ENCODE measurements at places on chromosomes 6 and 20.

DNA sequence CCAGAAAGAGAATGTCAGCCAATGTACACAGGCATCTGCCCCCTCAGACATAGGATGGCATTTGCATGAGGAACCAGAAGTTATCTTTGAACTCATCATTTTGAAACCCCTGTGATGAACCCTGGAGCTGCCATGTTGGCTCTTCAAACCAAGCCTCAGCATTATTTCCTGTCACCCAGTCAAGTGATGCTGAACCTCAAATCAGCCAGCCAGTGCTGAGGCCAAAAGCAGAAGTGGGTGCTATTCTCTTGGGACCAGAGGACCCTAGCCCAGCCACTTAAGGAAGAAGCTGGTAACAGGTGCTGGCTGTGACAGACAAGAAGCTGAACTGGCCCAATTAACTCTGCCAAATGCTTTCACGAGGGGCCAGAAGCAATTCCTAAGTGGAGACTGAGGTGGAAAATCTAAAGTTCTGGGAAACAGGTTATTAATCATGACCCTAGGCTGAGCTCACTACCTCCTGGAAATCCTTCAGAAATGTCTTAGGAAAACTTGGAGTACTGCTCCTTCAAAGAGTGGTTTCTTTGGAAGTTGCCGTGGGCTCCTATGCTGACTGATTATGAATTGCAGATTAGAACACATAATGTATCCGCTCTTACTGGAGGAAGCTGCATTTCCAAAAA lies 4.0 kb downstream of the PKIG start:
- no peak for DNase-seq

GRCh38 chr20:14729390-14729789 lies 392.0 kb upstream of the FLRT3 start:
- no peak for DNase-seq

GRCh38 chr6:55833284-55833683 lies 42.1 kb downstream of the BMP5 start:
- DNase-seq, result no peak

GRCh38 chr6:168029459-168030217 lies 32.2 kb downstream of the KIF25 start:
- no peak for DNase-seq

DNA sequence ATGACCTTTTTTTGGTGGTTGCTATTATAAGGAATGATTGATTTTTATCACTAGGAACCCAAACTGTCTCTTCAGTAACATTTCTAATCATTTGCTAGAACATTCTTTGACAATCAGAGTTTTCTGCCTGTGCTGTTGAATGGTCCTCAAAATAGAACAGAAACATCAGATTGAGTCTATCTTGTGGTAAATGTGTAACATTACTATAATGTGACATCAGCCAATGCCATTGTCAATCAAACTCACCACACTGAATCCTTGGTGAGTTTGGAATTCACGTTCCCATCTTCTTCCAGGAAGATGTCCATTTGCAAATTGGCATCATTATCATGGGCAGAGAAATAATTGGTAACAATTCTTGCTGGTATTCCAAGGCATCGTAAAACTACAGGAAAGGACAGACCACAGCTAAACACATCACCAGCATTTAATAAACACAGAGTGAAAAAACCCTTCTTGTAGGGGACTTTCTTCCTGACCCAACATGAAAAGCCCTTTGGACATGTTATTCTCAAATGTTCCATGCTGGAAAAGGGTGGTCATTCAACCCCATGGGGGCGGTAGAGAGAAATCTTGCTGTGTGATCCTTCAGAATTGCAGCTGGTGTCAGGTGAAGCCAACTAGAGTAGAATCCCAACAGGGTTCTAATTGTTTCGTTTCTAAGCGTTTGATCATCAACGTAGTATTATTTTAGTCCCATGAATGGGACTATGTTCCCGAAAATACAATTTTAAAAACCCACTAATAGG lies 98.5 kb downstream of the F13A1 start:
- no peak for DNase-seq

DNA sequence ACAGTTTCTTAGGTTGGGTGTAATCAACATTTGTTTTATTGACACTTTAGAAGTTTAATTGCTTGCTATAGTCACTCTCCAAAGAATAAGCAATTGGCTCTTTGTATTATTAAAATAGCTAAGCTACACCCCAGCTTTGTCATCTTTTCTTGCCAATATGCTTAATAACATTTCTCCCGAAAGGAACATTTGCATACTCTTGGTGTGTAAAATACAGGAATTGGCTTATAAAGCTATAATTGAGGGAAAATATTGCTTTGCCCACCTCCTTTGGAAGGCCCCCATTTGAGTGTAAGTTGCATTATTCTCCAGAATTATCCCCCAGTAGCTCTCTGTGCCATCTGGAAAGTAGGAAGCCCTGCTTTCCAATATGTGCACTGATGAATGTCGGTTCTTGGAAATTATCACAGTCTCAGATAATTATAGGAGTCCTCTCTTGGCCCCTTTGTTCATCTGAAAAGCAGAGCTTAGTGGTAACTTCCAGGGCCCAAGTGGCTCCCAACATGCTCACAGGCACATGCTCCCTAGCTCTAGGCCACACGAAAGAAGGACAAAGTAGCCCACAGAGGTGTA lies 92.4 kb upstream of the B3GAT2 start:
- DNase-seq, result no peak

GRCh38 chr6:113994934-113995342 lies 24.0 kb upstream of the HDAC2 start:
- no peak for DNase-seq

DNA sequence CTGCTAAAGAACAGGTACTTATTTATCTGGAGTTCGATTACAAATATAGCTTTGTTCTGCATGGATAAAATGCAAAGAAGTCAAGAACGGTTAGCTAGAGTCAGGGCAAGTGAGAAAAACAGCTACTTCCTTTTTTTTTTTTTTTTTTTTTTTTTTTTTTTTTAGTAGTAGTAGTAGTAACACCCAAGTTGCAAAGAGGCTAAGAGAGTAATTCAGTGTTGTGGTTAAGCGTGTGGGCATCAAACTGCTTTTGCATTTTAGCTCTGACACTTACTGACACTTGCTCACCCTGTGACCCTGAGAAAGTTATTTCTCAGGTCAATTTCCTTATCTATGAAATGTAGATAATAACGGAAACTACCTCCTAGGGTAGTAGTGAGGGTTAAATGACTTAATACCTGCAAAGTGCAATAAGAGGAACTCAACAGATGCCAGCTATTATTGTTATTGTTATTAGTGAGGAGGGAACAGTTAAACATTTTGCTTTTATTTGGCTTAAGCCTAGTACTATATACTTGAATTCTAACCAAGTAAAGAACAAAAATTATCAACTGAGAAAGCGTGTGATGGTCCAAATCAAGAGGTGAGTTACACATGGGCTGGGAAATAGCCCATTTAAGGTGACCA lies 86.7 kb upstream of the BACH2 start:
- no peak for DNase-seq

DNA sequence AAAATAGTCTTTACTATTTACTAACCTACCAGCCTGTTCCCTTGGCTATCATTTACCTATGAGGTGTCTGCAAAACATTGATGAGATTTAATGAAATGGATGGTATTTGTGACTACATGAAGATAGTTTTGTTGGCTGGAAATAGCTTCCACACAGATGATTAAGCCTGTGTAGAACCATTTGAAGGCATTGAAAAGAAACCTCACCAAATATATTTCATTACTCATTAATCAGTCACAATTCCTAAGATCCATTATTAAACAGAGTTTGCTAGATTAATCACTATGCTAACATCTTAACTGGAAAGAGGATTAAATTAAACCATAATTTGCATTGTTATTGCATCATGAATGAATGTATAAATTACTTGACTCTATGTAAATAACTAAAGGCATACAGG lies 560.3 kb downstream of the BMP2 start:
- no peak for DNase-seq

DNA sequence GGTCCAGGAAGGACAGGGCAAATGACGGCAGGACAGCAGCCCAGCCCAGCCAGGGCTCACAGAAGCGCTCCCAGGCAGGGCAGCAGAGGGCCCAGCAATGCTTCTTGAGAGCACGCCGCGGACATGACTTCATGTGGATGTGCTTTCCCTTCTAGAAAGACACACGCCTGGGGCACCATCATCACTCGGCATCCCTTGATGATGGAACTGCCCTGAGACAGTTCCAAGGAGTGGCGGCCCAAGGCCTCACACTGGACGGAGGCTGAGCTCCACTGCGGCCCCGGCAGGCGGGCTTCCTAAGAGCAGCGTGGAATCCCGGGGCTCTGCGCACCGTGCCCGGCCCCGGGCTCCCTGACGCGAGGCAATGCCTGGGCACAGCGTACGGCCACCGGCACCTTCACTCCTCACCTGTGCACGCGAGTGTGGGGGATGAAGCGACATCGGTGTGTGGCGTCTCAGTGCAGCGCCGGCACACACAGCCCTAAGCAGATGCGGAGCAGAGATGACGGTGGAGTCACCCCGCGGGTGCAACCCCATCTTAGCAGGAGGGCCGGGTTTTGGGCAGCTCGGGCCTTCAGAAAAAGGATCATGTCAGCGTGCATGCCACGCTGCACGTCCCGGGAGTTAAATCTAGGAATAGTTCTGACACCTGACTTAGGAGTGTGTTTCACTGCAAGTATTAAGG lies 86.6 kb downstream of the THBS2 start:
- no peak for DNase-seq

DNA sequence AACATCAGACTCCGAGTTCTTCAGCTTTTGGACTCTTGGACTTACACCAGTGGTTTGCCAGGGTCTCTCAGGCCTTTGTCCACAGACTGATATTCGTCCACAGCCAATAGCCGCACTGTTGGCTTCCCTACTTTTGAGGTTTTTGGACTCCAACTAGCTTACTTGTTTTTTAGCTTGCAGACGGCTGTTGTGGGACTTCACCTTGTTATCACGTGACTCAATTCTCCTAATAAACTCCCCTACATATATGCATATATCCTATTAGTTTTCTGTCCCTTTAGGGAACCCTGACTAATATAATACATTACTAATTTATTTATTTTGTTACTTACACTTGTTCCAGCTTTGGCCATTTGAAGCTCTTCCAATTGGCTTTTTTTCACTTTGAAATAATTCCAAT lies 311.3 kb downstream of the BMP2 start:
- DNase-seq, result no peak

DNA sequence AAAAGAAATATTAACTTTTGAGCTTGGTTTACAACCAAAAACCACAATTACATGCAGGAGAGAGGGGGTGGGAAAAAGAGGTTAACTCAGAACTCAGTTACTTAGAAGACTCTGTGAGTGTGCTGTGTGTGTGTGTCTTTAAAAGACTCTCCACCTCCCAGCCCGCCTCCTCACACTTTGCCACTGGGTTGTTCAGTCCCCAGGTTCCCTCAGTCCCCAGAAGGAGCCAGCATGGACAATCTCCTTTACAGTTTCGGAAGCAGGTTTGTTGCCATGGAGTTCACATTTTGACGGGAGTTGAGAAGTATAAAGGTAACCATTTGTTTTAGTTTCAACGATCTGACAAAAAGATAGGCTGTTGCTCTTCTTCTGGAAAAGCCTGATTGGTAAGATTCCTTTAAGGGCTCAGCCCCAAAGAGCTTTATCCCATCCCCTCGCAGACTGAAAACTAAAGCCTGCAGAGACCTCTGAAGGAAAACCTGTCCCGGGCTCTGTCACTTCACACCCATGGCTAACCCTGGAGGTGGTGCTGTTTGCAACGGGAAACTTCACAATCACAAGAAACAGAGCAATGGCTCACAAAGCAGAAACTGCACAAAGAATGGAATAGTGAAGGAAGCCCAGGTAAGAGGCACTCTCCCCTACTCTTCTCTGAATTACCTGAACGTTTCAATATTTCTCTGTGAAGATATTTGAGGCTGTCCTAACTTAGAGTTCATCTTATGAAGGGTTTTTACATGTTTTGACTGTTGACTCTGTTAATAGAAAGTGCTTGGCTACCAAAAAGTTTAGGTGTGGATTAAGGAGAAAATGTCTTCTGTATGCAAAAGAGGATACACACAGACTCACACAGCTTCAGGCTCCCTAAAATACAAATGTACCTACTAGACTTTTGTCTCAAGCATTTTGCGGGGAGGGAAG lies at the start of gene SPTLC3:
TSS of gene SPTLC3 (plus strand) at position 212 of the 921 bp plus-strand sequence. CDS start at position 508, 296 bp downstream.
- no peak for DNase-seq

GRCh38 chr6:8953310-8953709 lies 518.0 kb upstream of the SLC35B3 start:
- no peak for DNase-seq

DNA sequence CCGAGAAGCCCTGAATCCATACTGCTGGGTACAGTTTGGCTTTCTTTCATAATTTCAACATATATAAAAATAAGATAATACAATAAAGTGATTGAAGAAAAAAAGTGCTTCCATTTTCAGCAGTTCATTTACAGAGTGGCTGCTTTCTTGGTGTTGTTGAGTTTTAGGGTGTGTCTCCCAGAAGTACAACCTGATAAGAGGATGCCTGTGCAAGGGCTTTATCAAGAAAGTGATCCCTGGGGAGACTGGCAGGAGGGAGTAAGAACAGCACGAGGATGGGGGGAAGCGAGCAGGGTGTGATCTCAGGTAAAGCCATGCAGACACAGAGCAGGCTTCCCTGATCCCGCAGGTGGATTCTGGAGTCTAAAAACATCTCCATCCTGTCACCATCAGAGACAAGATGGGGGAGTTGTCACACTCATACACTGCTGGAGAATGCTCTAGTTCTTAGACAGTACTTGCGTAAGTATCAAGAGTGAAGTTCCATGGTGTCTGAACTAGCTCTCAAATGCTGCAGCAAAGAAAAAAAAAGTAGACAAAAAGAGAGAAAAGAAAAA lies 395.9 kb downstream of the CDH26 start:
- DNase-seq, result no peak

- no peak for DNase-seq
These were observed 46.0 kb downstream of the EYA2 start for GRCh38 chr20:46940616-46941015.

DNA sequence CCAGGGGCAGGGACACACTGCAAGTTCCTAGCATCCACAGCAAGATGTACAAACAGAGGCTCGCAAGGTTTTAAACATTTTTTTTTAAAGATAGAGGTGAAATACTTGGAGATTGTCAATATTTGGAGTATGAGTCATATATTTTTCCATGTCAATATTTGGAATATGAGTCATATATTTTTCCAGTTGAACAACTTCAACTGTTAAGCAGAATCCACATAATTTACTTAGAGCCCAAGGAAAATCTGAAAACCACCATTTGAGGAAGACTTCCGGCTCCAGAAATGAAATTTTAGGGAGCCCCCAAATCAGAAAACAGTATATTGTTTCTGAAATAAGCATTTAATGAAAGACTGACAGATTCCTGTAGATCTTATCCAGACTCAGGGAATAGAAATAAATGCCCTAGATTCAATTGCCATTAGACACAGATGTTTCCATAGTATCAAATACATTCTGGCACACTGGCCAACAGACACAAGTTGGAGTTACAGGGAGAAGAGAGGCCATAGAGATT lies 51.6 kb upstream of the FAM184A start:
- DNase-seq, result no peak

GRCh38 chr6:35638679-35639078 lies 50.0 kb downstream of the FKBP5 start:
- no peak for DNase-seq

All from T-cell (primary cell).